HS-27A (cell line): ENCODE measurements at places on chromosomes 7 and 10.

GRCh38 chr10:113469796-113470195, 83.1 kb upstream of the HABP2 start:
- DNase-seq = no peak

- no peak for DNase-seq
These were observed 379.9 kb downstream of the SH2D4B start for GRCh38 chr10:80917636-80918035.

GRCh38 chr7:84389242-84389641, 194.7 kb upstream of the SEMA3A start:
- no peak for DNase-seq

- DNase-seq = no peak
These were observed 135.2 kb downstream of the CUX1 start for GRCh38 chr7:101952355-101953247.

GRCh38 chr7:130996833-130997231, 262.8 kb upstream of the KLF14 start:
- DNase-seq = no peak

- DNase-seq = no peak
These were observed 945 bp upstream of the RHEB start for GRCh38 chr7:151520419-151521261.

DNA sequence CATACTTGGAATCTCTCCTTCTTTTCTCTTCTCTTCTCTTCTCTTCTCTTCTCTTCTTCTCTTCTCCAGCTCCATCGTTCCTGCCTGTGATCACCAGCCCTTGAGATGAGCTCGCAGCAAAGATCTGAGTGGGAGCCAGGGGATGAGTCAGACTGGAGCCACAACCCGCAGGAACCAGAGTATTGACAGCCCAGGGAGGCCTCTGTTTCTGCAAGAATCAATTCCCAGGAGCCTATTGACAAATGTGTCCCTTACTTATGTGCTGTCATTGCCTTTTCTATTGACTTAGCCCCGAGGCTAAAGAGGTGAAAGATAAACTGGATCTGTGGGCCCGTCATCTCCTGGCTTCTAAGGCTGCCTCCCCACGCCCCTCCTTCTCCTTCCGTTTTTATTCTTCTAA, 13.1 kb upstream of the HABP2 start:
- DNase-seq = no peak

DNA sequence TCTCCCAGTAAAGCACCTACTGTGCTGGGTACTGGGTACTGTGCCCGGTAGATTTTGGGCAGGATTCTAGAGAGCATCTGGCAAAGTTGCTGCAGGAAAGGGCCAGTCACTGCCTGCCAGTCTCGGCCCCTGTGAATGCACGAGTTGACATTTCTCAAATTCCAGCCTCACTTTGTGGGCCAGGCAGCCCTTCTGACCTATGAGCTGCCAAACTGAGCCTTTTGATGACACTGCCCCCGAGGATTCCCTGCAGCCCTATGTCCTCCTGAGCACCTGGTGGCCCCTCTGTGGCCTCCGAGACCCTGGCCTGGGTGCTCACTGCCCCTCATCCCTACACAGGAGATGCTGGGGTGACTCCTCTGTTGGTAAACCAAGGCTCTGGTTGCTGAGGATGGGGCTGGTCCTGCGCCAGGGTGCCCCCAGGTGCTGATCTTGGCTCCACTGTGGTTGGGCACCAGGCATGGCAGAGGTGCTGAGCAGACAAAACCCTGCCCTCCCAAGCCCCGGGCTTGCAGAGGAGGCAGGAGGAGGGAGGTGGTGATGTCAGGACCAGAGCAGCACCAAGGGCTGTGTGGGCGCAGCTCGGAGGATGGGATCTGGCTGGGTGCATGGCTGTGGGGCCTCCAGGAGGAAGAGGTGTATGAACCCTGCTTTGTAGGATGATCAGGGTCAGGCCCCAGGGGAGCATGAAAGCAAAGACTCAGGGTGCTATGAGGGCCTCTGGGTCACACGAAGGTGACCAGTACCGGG, 16.2 kb downstream of the LHPP start:
- no peak for DNase-seq

- no peak for DNase-seq
These were observed 112.0 kb upstream of the C7orf33 start for GRCh38 chr7:148478551-148478950.

- DNase-seq = no peak
These were observed 4.4 kb upstream of the C10orf90 start for GRCh38 chr10:126674741-126675515.

- no peak for DNase-seq
These were observed 6.0 kb downstream of the ADCYAP1R1 start for GRCh38 chr7:31058122-31058521.

DNA sequence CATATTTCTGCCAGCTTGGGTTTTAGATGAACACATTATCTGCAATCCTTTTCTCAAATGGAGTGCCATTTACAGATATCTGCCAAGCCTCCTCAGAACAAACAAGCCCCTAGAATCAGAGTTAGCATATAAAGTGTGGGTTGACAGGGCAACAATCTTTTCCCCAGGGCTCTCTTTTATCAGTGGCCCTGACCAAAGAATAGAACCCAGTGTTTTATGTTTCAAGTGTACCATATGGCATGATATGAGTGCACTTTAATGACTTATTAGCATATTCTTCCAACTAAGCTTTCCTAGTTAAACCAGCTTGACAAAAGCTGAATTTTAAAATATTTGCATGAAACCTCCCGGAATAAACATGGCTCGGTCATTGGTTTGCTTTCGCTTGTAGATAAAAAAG, 57.3 kb downstream of the EVX1 start:
- no peak for DNase-seq

GRCh38 chr7:82087099-82087498, 317.3 kb upstream of the HGF start:
- DNase-seq = no peak

GRCh38 chr10:6950133-6950532, 370.1 kb upstream of the PRKCQ start:
- DNase-seq = no peak

DNA sequence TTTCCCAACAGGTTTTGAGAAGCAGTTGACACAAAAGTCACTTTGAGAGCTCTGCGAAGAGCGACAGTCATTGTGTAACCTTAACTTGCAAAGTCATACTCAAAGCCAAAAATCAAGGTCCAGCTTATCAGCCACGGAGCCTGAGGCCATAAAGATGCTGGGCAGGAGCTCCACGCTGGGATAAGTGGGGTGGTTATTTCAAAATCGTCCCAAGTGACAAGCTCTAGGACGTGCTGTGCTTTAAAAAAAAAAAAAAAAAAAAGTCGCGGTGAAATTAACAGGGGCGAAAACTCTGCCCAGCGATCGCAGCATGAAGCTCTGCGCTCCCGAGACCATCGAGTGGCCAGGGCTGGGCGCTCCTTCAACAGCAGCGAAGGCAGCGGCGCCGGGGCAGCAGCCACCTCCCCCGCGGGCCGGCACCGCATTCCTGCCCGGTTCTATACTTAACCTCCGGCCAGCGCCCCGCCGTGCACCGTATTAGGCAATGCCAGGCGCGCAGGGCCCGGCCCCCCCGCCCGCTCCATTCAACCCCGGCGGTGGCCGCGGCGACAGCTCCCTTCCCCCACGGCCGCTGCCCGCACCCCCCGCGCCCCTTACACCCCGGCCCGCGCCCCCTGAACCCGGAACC, 657 bp downstream of the HACD1 start:
- DNase-seq = no peak

DNA sequence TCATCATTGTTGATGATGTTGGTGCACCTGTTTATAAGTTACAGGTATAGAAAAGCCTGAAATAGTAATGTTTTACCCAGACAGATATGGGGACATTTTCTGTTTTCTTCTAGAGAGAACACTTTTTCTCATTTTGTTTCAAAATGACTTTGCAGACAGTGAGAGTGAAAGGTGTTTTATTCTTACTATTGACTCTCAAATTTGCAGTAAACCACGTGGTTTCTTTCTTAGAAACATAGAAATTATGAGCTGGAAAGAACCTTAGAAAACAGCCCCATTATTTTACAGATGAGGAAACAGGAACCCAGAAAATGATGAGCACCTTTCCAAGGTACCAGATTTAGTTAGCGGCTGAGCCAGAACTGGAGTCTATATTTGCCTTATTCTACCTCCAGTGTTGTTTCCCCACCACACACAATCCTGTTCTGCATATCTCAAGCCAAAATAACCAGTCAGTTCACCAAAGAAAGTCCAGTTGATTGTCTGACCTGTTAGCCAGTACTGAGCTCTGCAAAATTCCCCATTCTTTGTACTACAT, 138.9 kb upstream of the AHR start:
- no peak for DNase-seq

- DNase-seq = no peak
These were observed 28.6 kb upstream of the PPP2R2D start for GRCh38 chr10:131872011-131872826.

DNA sequence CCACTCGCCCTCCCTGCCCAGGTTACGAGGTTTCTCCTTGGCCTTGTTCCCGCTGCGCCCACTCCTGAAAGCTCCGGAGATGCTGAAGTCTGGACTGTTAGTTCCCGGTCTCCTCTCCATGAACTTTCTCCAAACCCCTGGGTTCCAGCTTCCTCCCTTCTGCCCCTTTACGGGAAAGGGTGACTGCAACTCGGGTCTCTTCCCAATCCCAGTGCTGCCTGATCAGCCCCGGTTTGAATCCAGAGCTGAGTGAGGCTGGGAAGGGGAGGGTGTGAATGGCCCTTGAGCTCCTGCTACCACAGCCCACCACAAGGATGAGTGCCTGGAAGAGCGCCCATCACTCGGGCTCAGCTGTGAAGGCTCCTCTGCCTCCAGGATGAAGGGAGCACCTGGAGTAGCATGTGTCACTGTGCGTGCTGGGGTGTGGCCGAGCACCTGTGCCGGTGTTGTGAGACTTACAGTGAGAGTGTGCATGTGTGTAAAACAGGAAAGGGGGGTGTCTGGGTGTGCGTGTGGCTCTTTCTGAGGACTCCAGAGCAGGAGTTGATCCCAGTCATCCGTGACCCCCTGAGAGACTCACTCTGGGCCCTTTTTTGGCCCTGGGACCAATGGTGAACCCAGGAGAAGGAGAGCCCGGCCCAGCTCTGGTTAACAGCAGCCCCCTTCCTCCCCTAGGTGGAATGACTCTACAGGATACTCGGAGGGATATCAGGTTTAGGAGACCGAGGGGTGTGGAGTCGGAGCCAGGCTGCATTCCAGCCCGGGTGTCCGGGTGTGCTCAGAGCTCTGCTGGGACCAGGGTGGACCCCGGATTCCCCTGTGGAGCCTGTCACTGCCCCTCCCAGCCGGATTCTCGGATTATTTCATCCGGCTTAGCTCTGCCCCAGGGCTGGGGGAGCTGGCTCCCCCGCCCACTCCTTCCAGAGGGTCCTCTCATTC, 1.1 kb upstream of the ZNF467 start:
- DNase-seq = no peak

GRCh38 chr7:100867040-100867775, at the start of gene TRIP6:
TRIP6 (plus strand) TSS chr7:100867387; CDS start chr7:100867498, 111 bp downstream.
- peak; percentile 76 for DNase-seq

DNA sequence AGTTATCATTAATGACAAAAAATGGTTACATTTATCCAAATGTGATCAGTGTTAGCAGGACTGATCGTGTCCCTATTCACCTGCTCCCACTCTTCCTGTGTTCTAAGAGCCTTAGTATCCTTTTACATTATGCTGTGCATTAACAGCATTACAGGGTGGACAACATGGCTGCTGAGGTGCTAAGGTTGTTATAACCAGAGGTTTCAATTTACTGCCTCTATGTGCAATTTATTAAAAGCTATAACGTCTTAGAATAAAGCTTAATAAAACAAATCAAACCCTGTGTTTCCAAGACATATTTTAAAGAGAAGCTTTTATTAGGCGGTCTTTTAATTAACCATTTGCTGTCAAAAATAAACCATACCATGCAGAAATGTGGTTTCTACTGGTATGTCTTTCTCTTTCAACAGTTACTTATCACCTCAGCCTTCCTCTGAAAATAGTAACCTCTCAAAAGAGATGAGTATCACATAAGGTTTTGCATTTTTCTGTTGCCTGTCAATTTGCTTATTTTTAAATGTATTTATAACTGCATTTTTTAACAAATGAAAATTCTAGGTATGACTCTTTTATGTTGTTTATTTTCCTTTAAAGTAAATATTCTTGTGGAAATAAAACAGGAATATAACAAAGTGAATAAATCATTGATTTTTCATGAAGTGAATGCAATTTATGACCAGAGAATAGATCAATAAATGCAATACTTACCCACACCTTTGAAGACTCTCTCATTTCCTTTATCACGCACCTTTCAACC, 849.8 kb upstream of the SORCS1 start:
- DNase-seq = no peak

- DNase-seq = no peak
These were observed 399.6 kb downstream of the PLXNA4 start for GRCh38 chr7:132176719-132177118.

DNA sequence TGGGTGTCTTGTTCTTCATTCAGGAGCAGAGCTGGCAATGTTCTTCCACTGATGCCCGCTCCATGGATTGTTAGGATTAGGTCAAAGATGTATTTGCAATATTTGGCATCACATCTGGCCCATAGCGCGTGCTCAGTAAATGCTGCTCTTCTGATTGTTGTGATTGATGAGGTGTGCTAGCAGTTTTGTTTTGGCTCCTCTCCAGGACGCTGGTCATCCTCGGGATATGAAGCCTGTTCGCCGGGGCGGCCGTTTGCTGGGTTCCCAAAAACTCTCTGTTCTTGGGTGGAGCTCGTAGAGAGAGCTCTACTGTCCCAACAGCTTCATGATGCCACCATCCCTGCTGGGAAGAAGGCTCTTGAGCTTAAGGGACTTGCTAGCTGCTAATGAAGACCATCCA, 96.9 kb downstream of the XRCC2 start:
- DNase-seq = no peak

DNA sequence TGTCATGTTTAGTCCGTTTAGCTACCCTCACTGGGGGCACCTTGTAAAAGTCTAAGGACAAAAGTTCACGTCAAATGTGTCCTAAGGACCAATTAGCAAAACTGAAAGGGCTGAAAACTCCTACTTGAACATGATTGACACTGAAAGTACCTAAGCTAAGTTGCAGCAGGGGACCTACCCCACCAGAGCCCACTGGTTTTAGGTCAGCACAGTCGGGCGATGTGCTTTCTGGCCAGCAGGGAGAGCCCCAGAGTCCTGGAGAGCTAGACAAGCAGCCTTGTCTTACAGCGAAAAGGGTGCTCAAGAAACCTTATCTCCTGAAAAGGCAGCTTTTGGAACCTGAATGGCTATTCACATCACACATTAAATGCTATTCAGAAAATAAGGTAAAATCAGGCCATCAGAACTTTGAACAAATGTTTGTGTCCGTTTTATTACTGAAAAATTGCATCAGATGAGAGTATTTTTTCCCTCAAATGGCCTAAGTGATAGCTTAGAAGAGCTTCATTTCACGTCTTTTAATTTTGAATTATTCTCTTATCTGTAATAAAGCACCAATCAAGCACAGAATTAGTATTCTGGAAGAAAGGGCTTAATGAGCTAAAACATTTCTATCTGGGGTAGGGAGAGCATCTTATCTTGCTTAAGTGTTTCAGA, 52.2 kb upstream of the MKI67 start:
- DNase-seq = no peak

DNA sequence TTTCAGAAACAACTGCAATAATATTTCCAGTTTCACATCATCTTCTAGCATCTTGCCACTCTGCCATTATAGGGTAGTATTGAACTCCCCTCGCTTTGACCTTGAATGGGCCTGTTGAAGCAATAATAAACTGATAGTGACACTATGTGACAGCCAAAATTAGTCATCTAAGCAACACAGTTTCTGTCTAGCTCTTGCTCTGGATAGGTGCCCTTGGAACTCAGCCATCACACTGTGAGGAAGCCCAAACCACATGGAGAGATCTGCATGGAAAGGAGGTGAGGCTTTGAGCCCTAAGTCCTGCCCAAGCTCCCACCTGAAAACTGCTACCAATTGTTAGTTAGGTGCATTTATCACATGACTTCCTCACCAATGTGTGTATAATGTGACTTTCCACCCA, 18.1 kb upstream of the KCND2 start:
- DNase-seq = no peak
